CD4-positive, alpha-beta T cell treated with Interleukin-4 for 1 hour (primary cell): ENCODE measurements at places on chromosomes 11 and 22.

- no peak for DNase-seq
Observed at GRCh38 chr11:119540370-119541125, 117.6 kb upstream of the THY1 start.

DNA sequence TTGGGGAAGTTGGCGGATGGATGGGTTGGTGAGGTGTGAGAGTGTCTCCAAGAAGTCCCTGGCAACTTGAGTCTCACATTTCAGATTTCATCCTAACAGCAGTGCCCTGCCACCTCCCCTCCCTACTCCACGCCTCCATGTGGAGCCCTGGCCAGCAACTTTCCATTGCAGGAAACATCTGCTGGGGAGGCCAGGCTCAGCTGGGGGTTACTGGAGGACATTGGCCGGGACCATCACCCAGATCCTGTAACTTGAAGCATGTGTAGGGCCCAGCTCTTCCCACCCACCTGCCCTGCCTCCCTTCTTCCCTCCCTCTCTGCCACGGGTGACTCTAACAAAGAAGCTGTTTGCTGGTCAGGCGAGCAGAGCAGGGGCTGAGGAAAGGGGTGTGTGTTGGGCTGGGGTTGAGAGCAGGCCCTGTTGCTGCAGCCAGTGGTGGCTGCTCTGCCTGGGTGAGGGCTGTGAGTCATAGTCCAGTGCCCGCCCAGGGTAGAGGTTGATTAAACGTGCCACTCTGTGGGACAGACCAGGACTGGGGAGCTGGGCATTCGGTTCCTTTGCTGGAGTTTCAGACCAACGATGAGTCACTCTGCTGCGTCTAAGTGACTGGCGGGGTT is 64.0 kb downstream of the SCN3B start:
- DNase-seq, result no peak

DNA sequence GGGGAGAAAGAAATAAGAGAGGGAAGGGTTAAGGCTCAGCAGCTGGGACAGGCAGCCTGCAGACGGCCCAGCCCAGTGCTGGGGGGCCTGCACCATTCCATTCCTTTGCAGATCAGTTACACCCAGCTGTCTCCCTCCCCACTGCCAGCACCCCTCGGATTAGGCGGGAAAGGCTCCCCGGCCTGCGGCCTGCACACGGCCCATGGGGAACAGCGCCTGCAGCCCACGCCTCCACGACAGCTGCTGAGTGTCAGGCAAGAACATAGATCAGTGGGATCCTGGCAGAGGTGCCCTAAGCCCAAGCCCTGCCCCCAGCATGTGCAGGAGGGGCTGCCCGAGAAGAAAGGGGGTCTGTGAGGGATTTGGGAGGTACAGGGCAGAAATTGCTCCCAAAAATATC is 65.8 kb upstream of the MYOD1 start:
- no peak for DNase-seq

- no peak for DNase-seq
Observed at GRCh38 chr11:112042961-112043304, 17.7 kb downstream of the DLAT start.

DNA sequence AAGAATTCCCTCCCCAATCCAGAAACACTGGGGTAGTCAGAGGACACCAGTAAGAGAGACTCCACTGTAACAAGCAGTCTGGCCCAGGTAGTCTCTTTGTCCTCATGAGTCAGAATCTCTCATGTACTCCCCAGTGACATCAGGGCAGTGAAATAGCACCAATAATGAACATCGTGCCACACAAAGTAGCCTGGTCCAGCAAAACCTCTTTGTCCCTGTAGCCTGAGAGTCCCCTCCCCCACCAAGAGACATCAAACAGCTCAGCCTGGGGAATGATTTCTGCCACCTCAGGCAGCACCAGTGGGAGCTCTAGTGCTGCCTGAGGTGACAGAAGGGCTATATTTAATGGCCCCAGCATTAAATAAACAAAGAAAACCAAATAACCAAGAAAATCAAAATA is 88.1 kb downstream of the SBF2 start:
- DNase-seq, result no peak

GRCh38 chr22:22700631-22701030 is 56.2 kb downstream of the GGTLC2 start:
- DNase-seq, result no peak

DNA sequence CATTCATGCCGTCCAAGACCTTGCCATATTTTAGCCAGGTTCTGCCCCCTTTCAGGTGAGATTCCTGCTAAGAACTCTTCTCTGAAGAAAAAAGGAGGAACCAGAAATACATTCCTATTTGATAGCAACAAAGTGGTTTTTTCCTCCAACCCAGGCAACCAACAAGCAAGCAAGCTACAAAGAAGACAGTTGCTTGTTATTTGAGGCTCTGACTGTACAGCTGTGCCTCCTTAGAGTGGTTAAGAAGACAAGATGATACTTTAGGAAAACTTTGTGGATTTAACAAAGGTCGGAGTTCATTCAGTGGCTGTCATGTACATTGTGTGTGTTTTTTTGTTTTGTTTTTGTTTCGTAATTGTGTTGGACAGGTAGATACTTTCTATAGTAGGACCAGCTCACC is 21.7 kb downstream of the TEAD1 start:
- no peak for DNase-seq

GRCh38 chr11:3121931-3122774 is 43.0 kb downstream of the OSBPL5 start:
- no peak for DNase-seq

DNA sequence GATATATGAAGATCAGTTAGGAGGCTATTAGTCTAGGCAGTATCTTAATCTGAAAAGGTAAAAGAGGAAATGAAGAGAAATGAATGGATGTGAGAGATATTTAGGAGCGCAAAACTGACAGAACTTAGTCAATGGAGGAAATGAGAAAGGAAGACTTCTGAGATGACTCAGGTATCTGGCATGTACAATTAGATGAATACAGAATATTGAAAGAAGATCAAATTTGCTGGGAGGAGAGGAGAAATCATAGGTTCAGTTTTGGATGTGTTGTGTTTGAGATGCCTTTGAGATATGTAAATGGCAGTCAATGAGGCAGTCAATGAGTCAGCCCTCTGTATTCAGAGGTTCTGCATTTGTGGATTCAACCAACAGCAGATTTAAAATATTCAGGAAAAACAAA is 42.9 kb upstream of the GAB2 start:
- no peak for DNase-seq

DNA sequence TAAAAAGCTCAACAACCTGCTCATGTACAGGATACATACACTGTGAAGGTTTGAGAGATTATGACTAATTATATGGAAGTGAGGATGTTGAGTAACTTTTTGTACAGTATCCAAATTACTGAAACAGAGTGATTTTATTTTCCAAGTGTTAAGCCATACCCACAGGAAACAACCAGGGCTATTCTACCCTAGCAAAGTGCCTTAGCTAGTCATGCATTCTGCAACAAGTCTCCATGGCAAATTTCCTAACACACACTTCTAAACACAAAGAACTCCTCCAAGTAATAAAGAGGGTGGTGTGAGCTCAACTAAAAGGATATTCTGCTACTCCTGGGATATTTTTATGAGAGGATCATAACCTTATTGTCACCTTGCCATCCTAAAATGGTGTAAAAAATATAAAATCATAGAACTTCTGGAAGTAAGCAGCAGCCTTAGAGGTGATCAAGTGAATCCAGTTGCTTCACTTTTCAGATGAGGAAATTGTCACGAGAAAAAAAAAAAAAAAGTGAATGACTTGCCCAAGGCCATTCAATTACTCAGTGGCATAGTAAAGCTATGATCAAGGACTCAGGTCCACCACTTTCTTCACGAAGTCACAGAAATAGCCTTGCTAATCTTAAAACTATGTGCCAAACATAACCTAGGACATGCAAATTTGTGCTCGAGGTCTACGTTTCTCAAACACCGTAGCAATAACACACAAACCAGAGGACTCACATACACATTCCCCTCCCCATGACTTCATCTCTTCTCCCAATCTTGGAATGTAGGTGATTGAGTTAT is 4.2 kb downstream of the LGR4 start:
- DNase-seq, result no peak

- no peak for DNase-seq
Observed at GRCh38 chr11:88501541-88501940, 164.0 kb upstream of the CTSC start.

DNA sequence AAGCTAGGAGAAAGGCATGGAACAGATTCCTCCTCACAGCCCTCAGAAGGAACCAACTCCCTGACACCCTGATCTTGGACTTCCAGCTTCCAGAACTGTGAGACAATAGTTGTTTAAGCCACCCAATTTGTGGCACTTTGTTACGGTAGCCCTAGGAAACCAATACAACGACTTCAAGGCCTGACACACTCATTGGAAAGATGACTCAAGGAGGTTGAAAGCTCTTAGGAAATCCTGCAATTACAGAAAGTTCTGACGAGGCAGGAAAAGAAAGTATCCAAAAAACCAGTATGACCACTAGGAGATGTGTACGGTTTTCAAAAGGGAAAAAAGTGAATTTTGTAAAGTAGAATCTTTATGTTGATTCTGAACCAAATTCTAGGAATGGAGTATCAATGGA is 161.4 kb downstream of the SWAP70 start:
- no peak for DNase-seq

GRCh38 chr11:105392556-105392955 is 217.3 kb upstream of the GRIA4 start:
- DNase-seq, result no peak

DNA sequence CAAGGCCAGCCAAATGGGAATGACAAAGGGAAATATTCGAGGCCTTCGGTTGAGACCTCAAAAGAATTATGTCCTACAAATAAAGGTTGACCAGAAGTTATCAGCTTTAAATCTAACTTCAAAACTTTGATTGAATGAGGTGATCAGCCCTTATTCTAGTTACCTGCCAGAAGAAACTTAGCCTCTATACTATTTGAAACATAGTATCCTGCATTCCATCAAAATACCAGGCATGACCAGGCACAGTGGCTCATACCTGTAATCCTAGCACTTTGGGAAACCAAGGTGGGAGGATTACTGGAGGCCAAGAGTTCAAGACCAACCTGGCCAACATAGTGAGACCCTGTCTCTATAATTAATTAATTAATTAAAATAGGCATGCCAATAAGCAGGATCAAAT is 44.3 kb upstream of the ADORA2A start:
- DNase-seq, result no peak

DNA sequence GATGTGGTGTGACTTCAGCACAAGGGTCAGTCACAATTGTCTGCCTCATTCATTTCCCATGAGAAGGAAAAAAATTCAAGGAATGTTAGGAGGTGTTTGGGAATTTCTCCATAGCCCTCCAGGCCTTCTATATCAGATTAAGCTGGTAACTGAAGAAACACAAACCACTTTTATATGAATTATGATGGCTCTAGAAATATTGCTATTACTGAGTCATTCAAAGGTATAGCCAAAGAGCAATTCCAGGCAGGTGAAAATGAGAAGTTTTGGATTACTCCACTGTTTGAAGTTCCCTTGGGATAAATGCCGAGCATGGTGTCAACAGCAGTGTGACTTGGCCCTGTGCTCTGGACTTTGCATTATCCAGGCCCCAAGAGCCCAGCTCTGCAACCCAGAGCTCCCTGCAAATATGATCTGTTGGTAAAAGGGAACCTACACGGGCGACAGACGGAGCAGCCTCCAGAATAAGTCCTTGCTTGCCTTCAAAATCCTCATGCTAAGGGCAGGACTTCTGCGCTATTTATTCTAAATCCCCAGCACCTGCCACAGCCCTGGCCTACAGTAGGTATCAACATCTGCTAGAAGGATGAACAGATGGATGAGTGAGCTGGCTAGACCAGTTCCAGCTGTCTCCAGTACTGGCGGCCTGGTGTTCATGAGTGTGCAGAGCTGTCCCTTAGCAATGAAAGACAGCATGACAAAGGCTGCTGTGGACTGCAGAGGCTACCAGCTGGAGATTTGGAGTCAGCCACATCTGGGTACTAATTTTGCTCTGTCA is 67.5 kb upstream of the ZBED5 start:
- no peak for DNase-seq

- DNase-seq, result no peak
Observed at GRCh38 chr22:42328130-42328783, 57.8 kb upstream of the TCF20 start.

- peak; percentile 48 for DNase-seq
Observed at GRCh38 chr11:120168960-120169681, 31.2 kb upstream of the TRIM29 start.

- DNase-seq, result peak; percentile 24
Observed at GRCh38 chr11:64856382-64857227, 12.2 kb upstream of the CDC42BPG start.

DNA sequence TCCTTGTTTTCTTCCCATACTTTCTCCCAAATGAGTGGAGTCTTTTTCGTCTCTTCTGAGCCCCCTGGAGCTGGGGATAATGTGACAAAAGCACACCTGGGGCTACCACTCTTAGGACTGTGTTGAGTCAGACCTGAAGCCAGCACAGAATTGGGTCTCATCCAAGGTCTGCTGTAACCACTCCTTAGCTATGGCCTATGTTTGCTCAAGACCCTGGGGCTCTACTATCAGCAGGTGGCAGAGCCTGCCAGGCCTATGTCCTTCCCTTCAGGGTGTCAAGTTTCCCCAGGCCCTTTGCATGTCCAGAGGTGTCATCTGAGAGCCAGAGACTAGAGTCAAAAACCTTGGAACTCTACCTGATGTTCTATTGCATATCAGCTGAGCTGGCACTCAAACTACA is 335.7 kb downstream of the DDX10 start:
- no peak for DNase-seq
